ENCODE measurements at places on chromosomes 1 and 21.

GRCh38 chr1:117959364-117959763 lies 29.8 kb downstream of the WDR3 start:
- no peak for DNase-seq

DNA sequence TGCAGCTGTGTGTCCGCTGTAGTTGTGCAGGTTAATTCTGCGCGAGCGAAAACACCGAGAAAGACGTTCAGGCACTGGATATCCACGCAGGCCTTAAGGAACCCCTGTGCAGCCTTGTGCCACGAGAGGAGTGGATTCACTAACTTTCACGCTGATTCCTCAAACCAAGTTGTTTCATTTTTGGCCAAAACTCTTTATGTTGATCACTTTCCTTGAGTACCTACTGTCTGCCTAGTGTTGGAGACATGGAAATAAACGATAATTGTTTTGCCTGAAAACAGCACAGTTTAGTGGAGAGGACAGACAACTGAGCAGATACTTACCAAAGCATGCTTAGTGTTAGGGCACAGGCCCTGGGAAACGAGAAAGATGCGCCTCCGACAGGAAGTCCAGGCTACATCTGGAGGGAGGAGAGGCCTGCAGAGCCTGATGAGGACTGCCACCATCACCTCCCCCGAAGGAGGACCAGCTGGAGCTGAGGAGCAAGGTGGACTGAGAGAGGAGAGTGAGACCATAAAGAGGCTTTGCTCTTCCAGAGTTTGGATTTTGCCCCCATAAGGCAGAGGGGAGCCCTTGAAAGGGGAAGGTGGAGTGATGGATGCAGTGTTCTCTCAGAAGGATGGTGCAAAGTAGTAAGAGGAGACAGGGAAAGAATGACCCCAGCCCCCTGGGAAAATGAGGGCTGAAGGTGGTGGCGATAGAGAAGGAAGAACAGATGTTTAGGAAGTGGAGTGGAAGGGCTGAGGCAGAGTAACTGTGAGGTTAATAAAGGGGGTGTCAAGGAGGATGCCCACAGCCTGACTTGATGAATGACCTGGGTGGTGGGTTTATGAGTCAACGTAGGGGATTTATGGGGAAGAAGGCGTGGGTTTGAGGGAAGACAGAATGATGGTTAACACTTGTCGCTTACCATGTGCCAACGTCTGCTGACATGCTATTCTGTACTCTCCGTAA lies 956 bp upstream of the SCAF4 start:
- DNase-seq, result peak; percentile 61

DNA sequence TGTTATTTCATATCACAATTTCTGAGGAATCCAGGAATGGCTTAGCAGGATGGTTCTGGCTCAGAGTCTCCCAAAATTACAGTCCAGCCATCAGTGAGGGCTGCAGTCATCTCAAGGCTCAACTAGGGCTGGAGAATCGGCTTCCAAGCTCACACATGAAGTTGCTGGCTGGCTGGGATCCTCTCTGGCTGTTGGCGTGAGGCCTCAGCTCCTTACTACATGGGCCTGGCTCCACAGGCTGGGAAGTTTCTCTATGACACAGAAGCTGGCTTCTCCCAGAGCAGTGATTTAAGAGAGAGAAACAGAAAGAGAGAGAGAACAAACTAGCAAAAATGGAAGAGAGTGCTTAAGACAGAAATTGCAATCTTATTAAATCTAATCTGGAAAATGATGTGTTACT lies 38.8 kb upstream of the RGS8 start:
- no peak for DNase-seq

GRCh38 chr1:110262846-110263631 lies 52.9 kb downstream of the KCNC4 start:
- DNase-seq, result no peak

- peak; percentile 39 for DNase-seq
Measured at GRCh38 chr1:40784141-40784770, 669 bp downstream of the KCNQ4 start.

- peak; percentile 32 for DNase-seq
Measured at GRCh38 chr1:157966031-157966537, 27.4 kb upstream of the KIRREL1 start.

- DNase-seq, result no peak
Measured at GRCh38 chr1:200805719-200806118, 67.0 kb downstream of the CAMSAP2 start.

DNA sequence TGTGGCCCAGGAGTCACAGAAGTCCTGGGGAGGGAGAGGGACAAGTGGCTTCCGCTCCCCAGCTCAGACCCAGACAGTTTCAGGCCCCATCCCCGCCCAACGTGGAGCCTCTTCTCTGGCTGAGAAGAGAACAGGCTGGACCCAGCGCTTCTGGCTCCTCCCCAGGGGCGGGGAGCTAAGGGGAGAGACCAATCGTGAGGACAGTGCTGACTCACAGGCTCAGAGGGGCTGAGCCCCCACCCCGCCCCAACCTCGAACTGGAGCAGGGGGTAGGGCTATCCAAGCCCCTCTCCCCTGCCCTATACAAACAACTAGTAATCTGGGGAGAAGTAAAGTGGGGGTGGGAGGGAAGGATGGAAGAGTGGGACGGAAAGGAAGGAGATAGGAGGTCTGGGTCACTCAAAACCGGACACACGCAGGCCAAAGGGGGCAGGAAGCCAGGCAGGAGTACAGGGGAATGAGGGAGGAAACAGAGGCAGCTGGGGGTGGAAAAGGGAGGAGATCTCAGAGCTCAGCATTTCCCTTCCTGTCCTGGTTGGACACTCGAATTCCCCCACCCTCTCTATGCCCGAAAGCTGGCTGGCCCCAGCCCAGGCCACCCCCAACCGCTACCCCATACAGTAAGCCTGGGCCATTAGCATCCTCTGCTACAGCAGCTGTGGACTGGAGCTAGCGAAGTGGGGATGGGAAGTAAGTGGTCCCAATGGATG lies at the start of gene SHC1:
Gene SHC1 (minus strand): TSS at position 117 of the 710 bp plus-strand sequence. CDS start 221 bp downstream, outside the sequence.
- DNase-seq, result peak; percentile 90

DNA sequence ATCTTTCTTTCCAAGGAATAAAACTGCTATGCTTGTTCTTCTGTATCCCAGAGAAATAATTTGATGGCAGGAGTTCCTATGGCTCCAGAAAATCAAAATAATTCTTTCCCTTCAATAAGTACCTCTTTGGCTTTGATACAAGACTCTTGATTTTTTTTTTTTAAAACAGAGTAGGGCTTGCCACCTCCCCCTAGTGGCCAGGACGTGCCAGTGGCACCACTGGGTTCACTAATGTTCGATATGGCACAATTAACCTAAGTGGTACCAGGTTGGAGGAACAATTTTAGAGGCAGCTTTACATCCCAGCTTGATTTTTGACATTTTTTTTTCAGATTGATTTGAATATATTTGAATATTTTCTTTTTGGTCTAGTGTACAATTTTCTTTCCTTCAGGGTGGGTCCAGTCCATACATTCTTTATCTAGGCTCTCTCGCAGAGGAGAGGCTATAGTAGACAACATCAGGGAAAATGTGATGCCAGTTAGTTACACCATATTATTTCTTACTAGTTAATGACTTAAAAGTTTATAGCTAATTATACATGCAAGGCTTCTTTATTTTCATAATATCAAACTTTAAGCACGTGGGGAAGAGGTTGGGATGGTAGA lies 330.9 kb downstream of the S1PR1 start:
- DNase-seq, result peak; percentile 64
